ENCODE measurements at places on chromosomes 2 and 18.

GRCh38 chr18:79590191-79591031 is 89.2 kb upstream of the CTDP1 start:
- DNase-seq = no peak

DNA sequence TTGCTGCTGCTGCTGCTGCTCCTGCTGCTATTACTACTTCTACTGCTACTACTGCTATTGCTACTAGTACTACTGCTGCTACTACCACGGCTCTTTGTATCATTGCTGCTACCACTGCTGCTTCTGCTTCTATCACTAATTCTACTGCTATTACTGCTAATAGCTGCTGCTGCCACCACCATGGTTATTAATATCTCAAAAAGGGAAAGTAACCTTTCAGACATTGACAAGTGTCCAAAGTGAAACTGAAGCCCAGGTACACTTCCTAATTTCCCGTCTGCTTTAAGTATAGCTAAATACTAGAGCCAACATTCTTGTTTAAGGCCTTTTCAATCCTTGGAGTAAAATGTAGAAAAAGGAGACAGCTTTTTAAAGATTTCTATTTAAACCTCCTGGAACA is 45.4 kb upstream of the EHBP1 start:
- no peak for DNase-seq

GRCh38 chr18:80187956-80188642 is 59.2 kb downstream of the PARD6G start:
- DNase-seq = no peak

GRCh38 chr2:61456070-61456745 is 14.7 kb downstream of the USP34 start:
- no peak for DNase-seq

GRCh38 chr2:26679867-26680266 is 12.7 kb upstream of the KCNK3 start:
- no peak for DNase-seq

DNA sequence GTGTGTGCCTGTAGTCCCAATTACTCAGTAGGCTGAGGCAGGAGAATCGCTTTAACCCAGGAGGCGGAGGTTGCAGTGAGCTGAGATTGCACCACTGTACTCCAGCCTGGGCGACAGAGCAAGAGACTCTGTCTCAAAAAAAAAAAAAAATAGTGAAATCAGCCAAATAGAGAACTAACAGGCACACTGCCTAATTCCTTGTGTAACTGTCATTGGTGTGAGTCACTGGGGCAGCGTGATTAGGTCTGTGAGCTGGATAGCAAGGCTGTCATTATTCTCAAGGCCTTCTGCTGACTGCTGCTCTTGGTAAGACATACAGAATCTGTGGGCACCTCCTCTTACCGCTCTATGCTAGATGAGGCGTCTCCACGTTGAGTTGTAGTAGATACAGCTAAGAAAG is 270.3 kb downstream of the NEDD4L start:
- DNase-seq = no peak

GRCh38 chr18:32093102-32093511 is 1.4 kb downstream of the RNF138 start:
- peak; percentile 61 for DNase-seq

- DNase-seq = no peak
Measured at GRCh38 chr2:12931186-12931844, 214.6 kb downstream of the TRIB2 start.

GRCh38 chr2:129812071-129812470 is 167.4 kb upstream of the RAB6C start:
- no peak for DNase-seq

DNA sequence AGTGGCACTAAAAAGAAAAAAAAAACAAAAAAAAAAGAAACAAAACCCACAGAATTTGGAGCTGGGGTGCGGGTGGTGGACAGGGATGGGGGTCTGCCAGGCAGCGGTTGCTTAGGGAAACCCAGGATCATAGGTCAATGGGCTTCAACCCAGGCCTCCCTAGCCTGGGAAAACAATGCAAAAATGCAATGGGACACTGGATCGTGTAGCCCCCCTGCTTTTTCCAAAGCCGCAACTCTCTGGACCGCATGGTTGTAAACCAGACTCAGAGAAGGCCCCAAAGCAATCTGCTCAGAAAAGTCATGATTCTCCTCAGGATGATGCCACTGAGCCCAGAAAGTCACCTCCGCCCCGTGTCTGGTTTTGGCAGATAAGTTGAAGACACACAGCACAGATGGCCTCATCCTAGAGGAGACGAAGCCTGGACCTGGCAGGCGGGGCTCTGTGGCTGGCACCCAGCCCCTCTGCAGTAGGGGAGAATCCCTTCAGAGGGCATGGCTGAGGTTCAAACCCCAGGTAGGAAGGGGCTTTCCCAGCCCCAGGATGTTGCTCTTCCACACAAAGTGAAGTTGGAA is 5.1 kb downstream of the DLX2 start:
- DNase-seq = no peak

DNA sequence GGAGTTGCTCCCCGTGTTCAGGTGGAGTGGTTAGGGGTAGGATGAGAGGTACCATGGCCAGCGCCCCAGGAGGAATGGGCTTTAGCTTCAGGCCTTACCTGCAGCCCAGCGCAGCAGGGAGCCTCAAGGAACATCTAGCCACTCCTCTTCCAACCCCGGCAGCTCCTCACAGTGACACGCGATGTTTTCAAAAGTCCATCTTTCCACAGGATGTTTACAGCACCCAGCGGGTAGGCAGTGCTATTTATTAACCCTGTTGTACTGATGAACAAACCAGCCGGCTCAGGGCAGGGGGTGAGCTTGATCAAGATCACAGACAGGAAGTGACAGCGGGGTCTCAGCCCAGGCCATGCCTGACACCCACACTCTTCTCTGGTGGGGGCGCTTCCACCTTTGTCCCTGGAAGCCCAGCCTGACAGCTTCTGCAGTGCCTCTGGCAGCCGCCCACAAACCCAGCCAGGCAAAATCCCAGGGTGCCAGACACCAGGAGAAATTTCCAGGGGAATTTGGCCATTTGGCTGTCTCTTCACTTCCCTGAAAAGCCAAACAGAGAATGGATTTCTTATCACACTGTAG is 18.4 kb upstream of the PRLH start:
- DNase-seq = no peak

DNA sequence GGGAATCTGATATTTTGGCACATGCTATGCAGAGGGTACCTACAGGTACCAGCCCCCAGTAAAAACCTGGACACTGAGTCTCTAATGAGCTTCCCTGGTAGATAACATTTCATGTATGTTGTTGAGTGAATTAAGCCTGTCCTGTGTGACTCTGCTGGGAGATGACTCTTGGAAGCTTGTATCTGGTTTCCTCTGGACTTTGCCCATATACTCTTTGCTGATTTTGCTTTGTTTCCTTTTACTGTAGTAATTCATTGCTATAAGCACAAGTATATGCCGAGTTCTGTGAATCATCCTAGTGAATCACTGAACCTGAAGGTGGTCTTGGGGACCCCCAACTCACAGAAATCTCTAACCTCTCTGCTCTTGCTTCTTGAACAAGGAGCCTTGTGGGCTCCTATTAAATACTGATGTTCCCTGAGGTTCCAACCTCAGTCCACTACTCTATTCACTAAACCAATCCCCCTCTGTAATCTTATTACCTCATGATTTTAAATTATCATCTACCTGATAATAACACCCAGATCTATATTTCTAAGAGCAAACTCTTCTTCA is 94.3 kb upstream of the WDSUB1 start:
- no peak for DNase-seq

- no peak for DNase-seq
Measured at GRCh38 chr2:168538534-168538933, 82.5 kb downstream of the CERS6 start.

DNA sequence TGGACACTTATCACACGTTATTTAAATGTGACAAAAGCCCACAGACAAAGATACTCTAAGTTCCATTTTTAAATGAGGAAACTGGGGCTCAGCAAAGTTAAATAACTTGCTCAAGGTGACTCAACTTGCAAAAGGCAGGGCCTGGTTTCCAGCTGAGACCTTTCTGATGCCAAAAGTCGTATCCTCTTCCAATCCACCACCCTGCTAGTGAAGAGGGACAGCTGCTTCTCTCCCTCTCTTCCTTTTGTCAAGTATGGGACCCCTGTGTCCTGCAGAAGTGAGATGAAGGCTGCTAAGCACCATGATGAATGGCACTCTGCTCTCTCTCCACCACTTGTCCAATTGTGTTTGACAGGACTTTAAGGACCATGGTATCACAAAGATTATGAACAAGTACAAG is 140.9 kb downstream of the DYM start:
- DNase-seq = no peak

GRCh38 chr2:240559286-240559685 is 871 bp upstream of the DUSP28 start:
- DNase-seq = no peak

DNA sequence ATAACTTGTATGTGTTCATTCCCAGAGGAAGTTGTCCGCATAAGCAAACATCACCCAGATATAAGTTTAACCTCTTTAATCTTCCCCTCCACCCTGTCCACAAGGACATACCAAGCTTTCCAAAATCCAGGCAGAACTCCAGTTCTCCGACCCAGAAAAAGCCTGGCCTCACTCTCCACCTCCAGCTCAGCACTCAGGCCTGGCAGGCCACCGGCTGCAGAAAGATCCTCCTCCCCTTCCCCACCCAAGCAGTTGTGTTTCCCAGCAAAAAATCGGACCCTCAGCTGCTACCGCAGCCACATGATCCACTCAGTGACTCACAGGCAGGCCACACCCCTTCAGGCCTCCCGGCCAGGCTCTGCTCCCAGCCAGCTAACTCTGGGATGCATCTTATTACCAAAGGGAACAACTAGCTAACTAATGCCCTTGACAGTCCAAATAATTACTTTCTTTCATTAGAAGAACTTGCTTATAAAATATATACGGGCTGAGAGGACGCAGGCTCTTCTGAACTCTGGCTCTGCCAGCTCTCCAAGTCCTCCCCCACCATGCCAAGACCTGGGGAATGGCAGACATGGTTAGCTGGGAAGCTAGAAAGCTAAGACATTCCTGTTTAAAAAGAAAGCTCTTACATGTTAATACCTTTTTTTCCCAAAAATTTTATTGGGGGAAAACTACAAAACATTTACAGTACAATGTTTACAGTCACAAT is 4.5 kb downstream of the ZFP36L2 start:
- DNase-seq = no peak

- no peak for DNase-seq
Measured at GRCh38 chr18:56139792-56140254, 498.6 kb downstream of the TXNL1 start.

- DNase-seq = no peak
Measured at GRCh38 chr2:238161291-238162051, 2.7 kb downstream of the ERFE start.

- DNase-seq = no peak
Measured at GRCh38 chr2:10752236-10752635, 30.8 kb downstream of the ATP6V1C2 start.

DNA sequence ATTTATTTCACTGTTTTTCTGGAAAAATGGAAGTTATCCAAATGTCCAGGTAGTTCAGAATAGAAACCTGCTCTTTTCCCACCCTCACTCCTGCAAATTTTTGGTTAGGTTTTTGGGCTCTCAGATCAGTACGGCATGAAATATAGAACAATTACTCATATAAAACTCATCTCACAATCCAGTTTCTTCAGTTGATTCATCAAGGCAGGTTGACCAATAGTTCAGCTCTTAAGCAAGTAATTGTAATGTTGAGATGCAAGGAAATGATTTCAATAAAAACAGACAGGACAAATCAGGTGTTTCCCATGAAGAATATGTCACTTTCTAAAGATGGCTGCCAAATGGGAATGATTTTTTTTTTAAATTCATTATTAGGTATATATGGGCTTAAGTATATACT is 2.0 kb downstream of the RAB27B start:
- DNase-seq = no peak

DNA sequence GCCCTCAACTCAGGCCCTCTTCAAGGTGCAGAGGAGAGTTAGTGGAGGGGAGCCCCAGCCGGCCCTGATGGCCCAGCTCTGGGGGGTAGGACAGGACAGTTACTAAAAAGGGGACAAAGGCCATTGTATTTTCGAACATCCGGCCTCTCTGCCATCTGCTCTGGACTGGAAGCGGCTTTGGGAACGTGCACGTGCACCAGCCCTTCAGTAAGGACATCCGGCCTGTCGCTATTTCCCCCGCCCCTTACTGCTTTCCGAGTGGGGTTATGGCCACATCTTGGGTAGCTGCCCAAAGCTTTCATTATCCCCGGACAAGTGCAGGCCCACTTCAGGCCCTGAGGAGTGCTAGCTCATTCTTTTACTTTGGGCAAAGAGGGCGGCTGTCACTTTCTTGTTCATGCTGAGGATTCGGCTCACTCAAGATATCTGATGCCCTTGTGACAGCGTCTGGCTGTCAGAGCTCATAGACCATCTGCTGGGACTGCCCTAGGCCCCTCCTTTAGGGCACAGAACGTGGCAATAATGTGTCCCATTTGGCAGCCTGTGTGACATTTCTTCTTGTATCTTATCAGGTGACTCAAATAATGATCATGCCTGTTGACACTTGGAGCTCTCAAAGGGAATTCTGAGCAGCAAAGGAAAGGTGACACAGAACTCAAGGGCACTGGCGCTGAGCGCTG is 17.5 kb downstream of the SLC4A3 start:
- DNase-seq = no peak

DNA sequence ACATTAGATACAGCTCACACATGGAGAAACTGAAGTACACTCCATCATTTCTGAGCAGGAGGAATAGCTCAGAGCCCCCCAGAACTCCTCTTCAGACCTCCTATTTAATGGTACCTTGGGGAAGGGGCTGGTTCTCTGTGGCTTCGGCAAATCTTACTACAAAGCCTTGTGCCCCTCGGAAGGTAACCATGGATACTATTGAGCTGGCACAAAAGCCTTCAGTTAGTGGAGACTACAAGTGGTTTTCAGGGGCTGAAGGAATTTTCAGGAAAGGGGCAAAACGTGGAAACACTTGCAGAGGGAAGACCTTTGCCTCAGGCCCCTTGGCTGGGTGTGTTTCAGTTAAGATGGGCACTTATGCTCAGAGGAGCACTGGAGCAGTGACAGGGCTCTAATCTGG is 1.1 kb upstream of the FAM237A start:
- no peak for DNase-seq

DNA sequence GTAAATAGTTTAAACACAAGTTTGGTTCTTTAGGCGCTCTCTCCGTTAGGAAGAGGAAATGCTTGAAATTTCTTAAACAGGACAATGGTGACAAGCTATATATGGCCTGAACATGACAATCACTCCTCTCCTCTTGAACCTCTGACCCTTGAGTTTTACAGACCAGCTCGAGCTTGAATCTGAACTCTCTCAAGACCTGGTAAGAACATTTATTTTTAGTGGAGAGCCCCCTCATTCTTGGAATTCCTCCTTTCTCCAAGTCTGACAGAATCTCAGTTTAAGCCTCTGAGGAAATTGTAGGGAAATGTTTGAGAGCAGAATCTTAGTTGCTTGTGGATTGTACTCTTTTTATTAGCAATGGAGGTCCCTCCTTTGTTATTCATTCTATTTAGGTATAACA is 1293.6 kb upstream of the ZEB2 start:
- DNase-seq = no peak

- DNase-seq = no peak
Measured at GRCh38 chr2:74522516-74522915, 3.5 kb downstream of the DQX1 start.

- DNase-seq = no peak
Measured at GRCh38 chr2:231665245-231666170, 42.8 kb upstream of the PTMA start.

Measured in memory B cell (primary cell).